Aorta (tissue), 5 donors: ENCODE measurements at places on chromosomes 6 and 20. TPM values are rescaled to one million over a fixed set of nuclear protein-coding genes. Genes with fewer than 3 reads are reported as not detected.

DNA sequence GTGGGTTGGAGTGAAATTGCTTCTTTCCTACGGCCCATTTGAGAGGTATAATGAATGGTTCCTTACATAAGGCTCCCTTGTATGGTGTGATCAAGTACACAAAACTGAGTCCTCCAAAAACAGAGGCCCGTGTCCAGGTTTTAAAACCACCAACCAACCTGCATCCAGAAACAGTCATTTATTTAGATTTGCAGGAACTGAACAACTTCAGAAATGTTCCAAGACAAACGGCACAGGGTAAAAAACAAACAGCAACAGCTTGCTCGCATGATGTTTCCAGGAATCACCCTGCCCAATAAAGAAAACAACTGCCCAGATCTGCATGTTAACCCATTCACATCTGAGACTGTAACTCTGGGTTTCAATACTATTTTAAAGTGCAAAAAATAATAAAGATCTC is 40.2 kb upstream of the TRAM2 start:
- H3K27me3 ChIP-seq, result no peaks in the 10 kb centered on the region
- no peak overlapping the region for H3K27ac ChIP-seq
- no peak overlapping the region for H3K4me3 ChIP-seq
- H3K4me1 ChIP-seq, result no peaks in the 10 kb centered on the region

DNA sequence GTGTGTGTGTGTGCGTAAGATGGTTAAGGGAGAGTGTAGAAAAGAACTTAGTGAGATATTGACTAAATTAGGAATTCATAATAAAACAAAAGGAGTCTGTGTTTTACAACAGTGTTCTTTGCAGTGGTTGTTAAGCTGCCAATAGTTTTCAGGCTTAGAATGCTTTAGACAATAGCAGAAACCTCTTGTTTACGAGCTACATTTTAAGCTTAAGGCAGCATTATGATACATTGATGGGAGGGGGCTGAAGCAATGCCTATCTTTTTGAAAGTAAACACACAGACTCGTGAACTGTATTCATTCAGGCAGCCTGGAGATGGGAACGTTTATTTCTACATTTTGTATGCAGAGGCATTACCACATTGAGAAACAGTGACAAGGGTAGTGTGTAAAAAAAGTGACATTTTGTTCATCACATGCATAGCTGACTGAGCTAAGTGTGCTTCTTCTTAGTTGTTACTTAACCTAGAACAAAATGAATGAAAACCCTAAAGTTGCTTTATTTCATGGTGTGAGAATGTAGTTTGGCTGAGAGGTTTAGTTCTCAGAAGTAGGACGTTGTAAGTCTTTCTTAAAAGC is 21.2 kb downstream of the CLVS2 start:
- H3K36me3 ChIP-seq, result no peaks in the 10 kb centered on the region
- no peak for DNase-seq
- H3K27ac ChIP-seq, result no peak overlapping the region

Gene MYCT1
- 11.9 TPM for total RNA-seq

DNA sequence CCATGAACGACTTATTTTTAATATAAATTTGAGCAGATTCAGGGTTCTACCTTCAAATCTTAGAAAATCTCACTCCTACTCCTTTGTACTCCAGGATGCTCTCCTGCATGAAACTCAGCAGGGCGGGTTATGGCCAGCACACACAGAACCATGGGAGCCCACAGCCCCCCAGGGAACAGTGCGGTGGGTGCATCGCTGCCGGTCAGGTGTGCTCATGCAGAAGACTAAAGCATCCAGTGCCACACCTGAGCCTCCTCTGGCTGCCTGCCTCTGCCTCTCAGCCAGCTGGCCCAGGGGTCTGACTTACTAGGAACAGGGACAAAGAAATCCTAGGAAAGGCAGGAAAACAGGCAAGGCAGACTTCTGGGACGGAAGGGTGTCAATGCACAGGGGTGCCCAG is 31.8 kb downstream of the EZR start:
- no peaks in the 10 kb centered on the region for H3K27me3 ChIP-seq
- H3K4me1 ChIP-seq, result no peaks in the 10 kb centered on the region
- no peak overlapping the region for H3K4me3 ChIP-seq
- H3K36me3 ChIP-seq, result peaks cover 7% of the 10 kb centered on the region

Gene SLC22A23
- total RNA-seq, result 9.4 TPM

DNA sequence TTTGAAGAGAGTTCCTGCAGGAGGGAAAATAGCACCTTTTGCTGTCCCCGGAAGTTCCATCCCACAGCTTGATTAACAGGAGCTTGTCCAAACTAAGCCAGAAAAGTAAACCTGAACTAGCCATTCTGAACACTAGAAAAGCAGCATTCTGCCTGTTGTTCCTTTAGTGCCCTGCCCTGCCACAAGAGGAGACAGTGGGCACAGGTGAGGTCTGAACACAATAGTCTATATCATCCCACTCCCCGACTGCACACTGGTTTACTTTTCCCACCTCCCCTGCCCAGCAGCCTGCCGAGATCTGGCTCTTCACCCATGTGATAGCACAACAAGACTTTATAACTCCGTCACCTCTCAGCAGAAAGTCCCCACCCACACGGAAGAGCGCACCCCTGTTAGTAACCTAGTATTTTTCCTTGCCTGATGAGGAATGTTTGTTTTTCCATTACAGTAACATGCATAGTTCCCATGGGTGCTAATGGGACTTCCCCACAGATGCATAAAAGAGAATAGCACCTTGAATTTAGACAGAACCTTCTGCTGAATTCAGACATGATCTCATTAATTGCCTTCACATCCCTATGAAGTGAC is 59.7 kb downstream of the TFAP2A start:
- DNase-seq, result no peak
- H3K27me3 ChIP-seq, result no peaks in the 10 kb centered on the region
- no peak overlapping the region for H3K27ac ChIP-seq
- no peaks in the 10 kb centered on the region for H3K36me3 ChIP-seq
- no peak overlapping the region for H3K4me3 ChIP-seq

Gene MYL9
- total RNA-seq, result 2,086 TPM

- H3K36me3 ChIP-seq, result no peaks in the 10 kb centered on the region
- no peak overlapping the region for H3K4me3 ChIP-seq
These were observed 298.1 kb downstream of the TFAP2B start for GRCh38 chr6:51116723-51117122.

GRCh38 chr6:82775981-82776380 is 289.7 kb downstream of the UBE3D start:
- no peaks in the 10 kb centered on the region for H3K4me1 ChIP-seq
- no peak for DNase-seq
- H3K27me3 ChIP-seq, result no peaks in the 10 kb centered on the region
- H3K4me3 ChIP-seq, result no peak overlapping the region

Gene DNAH8
- 0.03 TPM for total RNA-seq

- H3K4me3 ChIP-seq, result no peak overlapping the region
- H3K27ac ChIP-seq, result no peak overlapping the region
- H3K27me3 ChIP-seq, result no peaks in the 10 kb centered on the region
- no peaks in the 10 kb centered on the region for H3K36me3 ChIP-seq
- no peaks in the 10 kb centered on the region for H3K4me1 ChIP-seq
- no peak for DNase-seq
These were observed 14.6 kb upstream of the MICB start for GRCh38 chr6:31483392-31483791.

GRCh38 chr6:157079771-157080170 is 243.5 kb downstream of the TMEM242 start:
- no peaks in the 10 kb centered on the region for H3K27me3 ChIP-seq
- H3K4me1 ChIP-seq, result peaks cover 5% of the 10 kb centered on the region
- H3K36me3 ChIP-seq, result no peaks in the 10 kb centered on the region
- H3K27ac ChIP-seq, result no peak overlapping the region
- no peak for DNase-seq
